ENCODE measurements at places on chromosomes 11 and 22.

DNA sequence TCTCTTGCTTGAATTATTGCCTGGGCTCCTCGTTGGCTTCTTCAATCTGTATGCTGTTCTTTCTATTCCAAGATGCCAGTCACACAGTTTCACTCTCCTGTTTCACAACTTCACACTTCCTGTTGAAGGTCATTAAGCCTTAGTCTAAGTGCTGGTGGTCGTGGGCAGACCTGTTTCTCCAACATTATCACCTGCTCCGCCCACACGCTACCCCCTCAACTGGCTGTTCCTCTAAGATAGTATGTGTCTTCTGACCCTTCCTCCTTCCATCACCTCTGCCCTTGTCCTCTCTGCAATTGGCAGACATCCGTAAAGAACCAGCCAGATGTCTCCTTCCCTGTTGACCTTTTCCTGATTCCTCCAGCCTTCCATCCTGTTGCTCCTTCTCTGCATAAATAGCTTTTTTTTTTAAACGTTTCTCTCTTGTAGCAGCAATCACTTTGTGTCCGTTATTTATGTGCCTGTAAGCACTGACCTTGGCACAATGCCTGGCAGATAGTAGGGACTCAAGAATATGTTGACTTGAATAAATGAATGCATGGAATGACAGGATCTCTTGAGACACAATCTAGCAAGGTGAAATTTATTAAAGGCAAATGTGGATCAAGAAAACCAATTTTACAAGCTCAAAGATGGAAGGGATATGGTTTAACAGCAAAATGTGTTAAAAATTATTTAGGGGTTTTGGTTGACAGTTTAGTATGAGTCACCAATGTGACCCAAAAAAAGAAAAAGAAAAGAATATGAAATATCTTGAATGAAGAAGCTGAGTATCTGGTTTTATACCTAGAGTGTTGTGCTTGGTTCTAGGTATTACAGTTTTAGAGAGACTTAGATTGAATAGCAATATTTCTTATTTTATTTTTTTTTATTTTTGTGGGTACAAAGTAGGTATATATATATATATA, 12.6 kb downstream of the DIXDC1 start:
- no peak for DNase-seq

DNA sequence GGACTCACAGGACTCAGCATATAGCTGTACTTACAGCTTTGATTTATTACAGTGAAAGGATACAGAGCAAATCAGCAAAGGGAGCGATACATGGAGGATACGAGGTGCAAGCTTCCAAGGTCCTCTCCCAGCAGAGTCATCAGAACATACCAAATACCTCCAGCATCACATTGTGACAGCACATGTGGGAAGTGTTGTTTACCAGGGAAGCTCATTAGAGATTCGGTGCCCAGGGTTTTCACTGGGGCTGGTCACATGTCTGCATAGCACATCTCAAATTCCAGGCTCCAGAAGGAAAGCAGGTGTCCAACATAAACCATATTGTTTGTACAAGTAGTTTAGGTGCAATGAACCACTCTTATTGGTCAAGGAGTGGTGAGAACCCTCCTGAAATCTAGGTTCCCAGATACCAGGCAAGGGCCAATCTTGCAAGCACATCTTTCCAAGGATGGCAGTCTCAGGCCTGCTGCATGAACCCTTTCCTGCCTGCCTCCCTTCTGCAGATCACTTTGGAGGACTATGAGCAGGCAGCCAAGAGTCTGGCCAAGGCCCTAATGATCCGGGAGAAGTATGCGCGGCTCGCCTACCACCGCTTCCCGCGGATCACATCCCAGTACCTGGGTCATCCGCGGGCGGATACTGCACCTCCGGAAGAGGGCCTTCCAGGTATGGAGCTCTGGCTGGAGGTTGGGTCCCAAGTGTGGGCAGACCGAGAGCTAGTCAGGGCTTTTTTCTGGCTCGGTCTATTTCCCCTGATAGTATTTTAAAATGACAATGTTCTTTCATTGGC, 26.7 kb downstream of the AMPD3 start:
- DNase-seq = no peak

- DNase-seq = no peak
These were observed 14.0 kb upstream of the NECTIN1 start for GRCh38 chr11:119743006-119743405.

DNA sequence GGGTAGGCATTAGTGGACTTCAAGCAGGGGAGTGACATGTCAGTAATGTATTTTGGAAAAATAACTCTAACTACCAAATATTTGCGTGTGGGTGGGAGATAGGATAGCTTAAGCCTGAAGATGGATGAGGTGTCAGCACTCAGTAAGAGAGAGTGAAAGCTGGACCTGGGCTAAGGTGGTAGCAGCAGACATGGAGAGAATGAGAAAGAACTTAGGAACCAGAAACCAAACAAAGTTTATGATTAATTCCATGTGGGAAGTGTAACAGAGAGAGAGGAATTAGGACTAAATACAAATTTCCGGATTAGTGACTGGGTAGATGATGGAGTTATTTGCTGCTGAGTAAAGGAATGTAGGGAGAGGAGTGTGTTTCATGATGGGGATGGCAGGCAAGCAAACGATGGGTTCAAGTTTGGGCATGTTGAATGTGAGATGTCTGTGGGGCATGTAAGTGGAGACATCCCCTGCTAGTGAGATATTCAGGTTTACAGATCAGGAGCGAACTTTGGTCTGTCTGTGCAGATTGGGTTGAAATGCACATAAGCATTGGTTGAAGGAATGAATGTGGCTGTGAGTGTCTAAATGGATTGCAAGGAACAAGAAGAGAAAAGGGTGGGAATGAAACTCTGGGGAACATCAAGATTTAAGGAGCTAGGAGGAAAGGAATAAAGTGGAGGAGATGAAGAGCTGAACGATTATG, 185.6 kb upstream of the MTMR2 start:
- DNase-seq = no peak

DNA sequence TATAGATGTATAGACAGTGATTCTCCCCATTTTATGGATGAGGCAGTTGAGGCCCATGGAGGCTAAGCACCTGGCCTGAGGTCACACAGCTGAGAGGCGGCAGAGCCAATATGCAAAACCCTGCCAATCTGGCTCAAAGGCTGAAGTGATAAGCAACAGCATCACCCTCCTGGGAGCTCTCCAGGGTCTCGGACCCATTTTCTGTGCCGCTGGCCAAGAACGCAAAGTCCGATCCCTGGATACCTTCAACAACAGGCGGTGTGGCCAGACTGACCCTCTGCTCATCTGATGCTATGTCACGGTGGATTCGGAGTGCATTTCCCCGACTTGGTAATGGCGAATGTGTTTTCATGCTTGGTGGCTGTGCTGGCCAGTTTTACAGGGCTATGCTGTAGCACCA, 595.0 kb downstream of the TBC1D22A start:
- no peak for DNase-seq

GRCh38 chr11:47437746-47438418, 11.1 kb downstream of the RAPSN start:
- DNase-seq = no peak

GRCh38 chr22:24185501-24186351, 4.4 kb downstream of the SUSD2 start:
- no peak for DNase-seq

DNA sequence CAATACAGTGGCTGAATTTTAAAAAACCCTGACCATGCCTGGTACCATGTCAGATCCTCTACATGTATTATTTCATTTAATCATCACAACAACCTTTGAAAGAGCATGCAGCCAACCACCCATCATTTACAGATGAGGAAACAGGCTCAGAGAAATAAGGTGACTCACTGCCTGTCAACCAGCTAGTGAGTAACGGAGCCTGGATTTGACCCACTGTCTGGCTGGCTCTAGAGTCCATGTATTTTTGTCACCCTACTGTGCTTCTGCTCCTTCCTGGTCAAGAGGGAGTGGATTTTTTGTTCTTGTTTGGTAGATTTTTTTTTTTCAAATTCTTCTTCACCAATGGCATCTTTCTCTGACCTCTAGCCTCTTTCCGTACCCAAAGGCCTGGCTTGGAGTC, 77.4 kb downstream of the CWC15 start:
- DNase-seq = no peak

DNA sequence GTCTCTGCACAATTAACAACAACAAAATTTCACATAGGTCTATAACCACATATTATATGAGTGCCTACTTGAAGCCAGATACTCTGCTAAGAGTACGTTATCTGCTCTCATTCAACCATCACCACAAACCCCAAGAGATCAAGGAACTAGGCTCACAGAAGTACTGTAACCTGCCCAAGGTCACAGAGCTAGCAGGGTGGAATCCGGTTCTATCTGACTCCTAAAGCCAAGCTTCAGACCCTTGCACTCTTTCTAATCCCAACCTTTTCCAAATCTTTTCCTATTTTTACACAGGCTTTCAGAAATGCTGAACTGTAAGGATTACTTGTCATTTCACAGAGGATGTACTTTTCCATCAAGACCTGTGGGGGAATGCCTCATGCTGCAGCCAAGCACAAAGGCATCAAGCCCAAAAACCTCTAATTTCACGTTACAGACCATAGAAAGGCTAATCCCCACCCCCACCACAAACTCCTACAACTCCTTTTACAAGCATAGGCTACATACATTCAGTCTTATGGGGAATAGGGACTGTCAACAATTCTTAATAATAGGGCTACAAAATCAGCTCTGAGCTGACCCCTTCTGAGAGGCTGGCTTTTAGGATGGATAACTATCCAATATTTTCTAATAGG, 927 bp downstream of the PRCP start:
- DNase-seq = peak; percentile 21

- DNase-seq = no peak
These were observed 35.7 kb upstream of the MUC5AC start for GRCh38 chr11:1121813-1122663.

GRCh38 chr11:129023968-129024676, 81.5 kb upstream of the TP53AIP1 start:
- no peak for DNase-seq

GRCh38 chr11:7906481-7906880, 24.6 kb downstream of the OR10A6 start:
- no peak for DNase-seq

- no peak for DNase-seq
These were observed 240.2 kb downstream of the CADM1 start for GRCh38 chr11:115263799-115264656.

DNA sequence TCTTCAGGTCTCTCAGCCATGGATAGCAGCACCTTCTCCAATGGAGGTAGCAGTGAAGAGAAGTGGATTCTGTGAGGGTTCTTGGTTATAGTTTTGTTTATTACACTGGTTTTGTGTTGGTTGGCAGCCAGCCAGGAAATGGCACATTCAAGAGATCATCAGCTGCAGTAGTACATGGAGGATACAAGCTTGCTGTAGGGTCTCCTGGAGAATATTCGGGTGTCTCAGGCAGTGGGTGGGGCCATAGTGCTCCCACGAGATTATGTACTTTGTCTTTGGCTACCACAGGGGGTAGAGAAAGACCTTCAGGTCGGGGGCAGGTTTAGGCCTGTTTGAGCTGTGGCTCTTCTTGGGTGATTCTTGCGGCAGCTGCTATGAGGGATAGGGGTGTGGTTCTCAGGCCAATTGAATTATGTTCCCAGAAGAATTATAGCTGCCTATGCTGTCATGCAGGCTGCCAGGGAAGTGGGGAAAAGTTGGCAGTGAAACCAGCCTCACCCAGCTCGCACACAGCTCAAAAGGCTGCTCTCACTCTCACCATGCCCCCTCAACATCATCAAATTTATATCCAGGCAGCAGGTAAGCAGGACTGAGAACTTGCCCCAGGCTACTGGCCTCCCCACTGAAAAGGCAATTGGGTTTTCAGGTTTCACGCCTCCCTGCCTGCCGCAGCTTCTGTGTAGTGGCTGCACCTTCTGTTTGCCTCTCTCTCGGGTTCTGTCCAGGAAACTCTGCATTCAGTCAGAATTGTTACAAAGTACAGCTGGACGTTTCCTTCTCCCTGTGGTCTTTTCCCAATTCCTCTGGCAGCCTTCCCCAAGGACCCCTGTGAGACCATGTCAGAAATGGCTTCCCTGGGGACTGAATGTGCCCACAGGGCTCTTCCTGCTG, 435.5 kb downstream of the LUZP2 start:
- no peak for DNase-seq

- no peak for DNase-seq
These were observed 178.2 kb upstream of the TMEM45B start for GRCh38 chr11:129637473-129637872.

- DNase-seq = no peak
These were observed 3.6 kb downstream of the CD44 start for GRCh38 chr11:35142481-35143075.

GRCh38 chr22:20009018-20009491, 7.6 kb downstream of the ARVCF start:
- DNase-seq = no peak
